GM04504 (cell line): ENCODE measurements at places on chromosomes 5 and 9.

GRCh38 chr9:19533373-19533772, 124.6 kb downstream of the ACER2 start:
- no peak for DNase-seq

DNA sequence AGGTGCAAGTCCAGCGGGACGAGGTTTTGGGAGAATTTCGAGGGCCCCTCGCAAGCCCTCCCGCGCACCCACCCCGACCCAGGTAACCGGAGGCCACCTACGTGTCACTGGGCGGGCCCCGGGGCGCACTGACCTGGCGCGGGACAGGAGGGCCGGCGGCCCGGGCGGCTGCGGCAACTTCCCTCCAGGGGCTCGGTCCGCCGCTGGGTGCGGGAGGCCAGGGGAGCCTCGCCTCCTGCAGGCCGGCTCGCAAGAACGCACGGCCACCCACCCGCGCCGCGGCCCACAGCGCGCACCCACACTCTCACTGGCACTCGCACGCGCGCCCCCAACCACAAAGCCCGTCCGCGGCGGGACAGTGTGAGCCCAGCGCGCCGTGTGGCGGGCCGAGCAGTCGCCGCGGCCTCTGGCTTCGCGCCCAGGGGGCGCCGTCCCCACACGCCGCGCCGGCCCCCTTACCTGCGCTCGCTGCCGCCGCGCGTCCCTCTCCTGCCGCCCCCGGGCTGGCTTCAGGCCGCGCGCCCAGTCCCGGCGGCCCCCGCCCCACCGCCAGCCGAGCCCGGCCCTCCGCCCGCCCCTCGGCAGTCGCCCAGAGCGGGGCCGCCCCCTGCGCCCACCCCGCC, 451 bp downstream of the LPAR1 start:
- no peak for DNase-seq

DNA sequence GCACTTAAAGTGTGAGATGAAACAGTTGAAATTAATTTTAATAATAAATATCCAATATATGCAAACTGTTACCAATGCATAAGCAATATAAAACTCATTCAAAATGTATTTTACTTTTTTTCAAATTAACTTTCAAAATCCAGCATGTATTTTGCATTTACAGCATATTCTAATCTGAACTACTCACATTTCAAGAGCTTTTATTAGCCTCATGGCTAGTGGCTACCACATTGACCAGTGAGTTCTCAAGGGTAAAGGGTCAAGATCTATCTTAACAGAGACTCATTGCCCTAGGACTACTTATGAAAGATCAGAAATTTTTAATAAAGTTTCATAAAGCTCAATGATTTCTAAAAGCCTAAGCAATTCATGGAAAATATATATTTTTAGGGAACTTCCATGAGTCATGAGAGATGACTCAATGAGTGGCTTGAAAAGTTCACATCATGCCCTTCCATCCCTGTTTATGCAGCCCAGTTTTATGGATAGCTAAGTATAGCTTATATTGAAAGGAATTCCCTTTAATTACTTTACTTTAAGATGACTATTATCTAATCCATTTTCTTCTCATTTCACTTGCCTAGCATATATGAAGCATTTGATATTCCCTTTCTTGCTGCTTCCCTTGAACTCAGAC, 608.6 kb downstream of the SLCO4C1 start:
- no peak for DNase-seq

DNA sequence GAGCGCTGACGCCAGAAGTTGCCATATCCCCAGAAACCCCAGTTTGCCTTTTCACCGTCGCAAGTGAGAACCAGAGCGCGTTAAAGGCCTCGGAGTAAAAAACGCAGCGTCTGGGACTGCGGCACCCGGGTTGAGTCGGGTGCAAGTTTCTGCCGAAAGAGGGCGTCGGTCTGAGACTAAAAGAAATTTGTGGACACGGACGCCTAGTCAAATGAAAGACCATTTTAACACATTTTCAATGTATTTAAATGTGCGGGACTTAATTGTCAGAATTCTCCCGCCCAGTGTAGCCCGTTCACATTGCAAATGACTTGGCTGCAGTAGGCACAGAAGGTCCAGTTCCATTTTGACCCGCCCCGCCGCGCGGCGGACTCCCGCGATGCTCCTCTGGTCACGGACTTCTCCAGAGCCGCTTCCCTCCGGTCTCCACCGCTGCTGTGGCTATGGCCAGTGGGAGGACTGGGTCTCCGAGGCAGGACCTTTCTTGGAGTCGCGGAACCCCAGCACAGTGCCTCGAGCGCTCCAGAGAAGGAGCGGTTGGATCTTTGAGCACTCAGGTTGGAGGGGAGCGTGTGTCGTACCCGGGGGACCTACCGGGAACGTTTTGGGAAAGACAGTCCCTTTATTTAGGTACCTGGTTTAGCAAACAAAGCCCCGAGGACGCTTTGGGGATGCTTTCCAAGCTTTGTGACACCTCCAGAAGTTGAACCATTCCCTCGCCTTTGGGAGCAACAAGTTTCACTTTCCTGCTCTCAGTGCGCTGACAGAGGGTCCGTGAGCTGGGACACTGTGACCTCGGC, 1.2 kb upstream of the NPR3 start:
- peak; percentile 65 for DNase-seq

DNA sequence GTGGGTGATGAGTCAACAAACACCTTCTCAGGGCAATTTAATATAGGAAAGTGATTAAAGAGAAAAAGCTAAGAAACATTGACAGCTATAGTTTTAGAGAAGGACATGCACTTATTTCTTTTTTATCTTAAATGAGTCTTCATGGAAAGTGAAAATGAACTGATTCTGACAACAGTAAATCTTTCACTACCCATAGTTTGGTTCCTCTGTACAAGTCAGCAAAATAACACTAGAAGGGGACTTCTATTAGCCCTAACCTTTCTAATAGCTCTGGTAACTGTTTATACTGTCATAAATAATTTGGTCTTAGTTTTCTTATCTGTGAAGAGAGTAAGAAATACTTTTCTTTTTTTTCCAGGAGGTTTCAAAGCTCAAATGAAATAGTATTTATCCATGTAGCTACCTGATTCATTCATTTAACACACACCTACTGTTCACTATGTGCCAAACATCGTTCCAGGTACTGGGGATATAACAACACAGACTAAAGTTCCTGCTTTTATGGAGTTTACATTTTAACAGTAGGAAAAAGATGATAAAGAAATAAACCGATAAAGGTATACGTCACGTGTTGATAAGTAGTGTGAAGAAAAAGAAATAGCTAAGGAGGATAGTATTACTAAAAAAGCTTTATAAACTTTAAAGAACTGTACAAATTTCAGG, 148.2 kb downstream of the PCSK1 start:
- DNase-seq, result no peak

GRCh38 chr5:131260895-131261294, 3.0 kb upstream of the CDC42SE2 start:
- no peak for DNase-seq
